Memory B cell (primary cell): ENCODE measurements at places on chromosomes 12 and 14.

DNA sequence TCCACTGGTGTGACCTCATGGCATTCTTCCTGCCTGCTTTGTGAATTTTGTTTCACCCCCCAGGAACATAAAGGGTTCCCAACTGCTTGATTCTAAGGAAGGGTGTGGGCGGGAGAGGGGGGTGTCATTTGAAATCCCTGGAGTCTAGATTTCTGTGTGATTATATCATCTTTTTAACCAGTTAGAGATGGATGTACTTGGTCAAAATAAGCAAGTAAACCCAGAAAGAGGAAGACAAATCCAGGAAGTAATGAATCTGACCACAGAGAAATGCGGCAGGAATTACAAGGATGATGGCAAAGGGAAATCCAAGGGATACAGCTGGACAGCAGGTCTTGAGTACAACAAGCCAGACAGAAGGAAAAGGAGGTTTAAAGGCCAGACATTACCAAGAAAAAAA is 38.9 kb downstream of the DMAC2L start:
- peaks cover 3% of the 10 kb centered on the region for H3K4me1 ChIP-seq
- no peak overlapping the region for H3K4me3 ChIP-seq
- no peak overlapping the region for H3K27ac ChIP-seq
- H3K27me3 ChIP-seq, result no peaks in the 10 kb centered on the region
- DNase-seq, result no peak
- H3K36me3 ChIP-seq, result peaks cover 2% of the 10 kb centered on the region

- H3K4me3 ChIP-seq, result no peak overlapping the region
- no peaks in the 10 kb centered on the region for H3K36me3 ChIP-seq
- H3K27me3 ChIP-seq, result peaks cover 19% of the 10 kb centered on the region
Observed at GRCh38 chr14:94011795-94012194, 14.3 kb upstream of the OTUB2 start.

GRCh38 chr14:30138567-30138966 is 210.9 kb upstream of the PRKD1 start:
- no peaks in the 10 kb centered on the region for H3K4me1 ChIP-seq

DNA sequence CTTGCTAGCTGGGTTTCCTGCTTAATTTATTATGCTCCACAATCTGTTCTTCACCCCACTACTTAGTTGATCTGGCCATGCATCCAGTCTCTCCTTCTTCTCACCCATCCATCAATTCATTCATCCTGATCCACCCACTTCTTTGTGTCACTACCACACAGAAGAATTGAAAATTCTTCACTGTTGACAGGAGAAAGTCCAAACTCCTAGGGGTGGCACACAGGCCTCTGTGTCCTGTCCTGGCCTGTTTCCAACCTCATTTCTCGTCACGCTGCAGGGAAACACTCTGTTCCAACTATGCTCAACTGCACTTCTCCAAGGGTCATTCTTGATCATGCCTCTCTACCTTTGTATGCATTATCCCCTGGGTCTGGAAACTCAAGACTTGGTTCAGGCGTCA is 10.6 kb upstream of the KRT83 start:
- H3K27ac ChIP-seq, result no peak overlapping the region
- H3K4me1 ChIP-seq, result peaks cover 6% of the 10 kb centered on the region
- no peak overlapping the region for H3K4me3 ChIP-seq
- DNase-seq, result no peak
